ENCODE measurements at places on chromosomes 11 and 22.

GRCh38 chr11:123549926-123550917 is 104.2 kb downstream of the SCN3B start:
- no peak for DNase-seq

DNA sequence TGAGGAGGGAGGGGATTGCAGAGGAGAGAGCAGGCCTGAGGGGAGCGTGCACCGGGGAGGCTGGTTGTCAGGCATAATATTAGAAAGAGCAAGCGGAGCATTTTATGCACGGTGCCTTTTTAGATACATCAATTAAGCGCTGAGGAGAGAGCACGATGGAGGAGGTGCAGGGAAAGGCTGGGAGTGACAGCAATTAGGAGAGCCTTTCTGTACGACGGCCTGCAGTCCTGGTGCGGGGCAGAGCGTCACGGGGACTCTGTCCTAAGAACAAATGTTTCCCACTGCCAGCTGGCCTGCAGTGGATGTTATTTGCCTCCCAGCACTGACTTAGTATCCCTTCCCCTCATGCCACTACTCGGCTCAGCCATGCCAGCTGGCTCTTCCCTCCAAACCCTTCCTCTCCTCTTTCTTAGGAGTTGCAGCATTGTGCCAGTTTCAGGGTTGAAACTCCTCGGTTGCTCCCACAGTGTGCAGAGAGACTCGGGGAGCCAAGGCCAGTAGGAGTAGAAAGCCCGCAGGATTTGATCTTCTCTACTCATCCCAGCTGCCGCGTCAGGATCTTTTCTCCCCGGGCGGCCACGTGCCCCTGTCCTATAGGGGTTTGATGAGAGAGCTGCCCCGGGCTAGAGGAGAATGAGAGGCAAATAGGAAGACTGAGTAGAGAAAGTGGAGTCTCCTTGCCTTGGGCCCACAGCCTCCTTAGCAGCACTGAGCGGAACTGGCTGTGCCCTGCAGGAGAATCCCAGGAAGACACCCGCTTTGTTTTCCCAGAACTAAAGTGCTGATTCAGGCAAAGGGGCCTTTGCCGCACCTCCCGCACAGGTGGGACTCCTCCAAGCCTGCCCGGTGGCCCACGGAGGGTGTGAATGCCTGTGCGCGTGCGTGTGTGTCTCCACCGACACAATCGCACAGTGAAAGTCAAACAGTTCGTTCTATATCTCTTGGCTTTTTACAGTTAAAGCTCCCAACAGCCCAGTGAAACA is 875.3 kb downstream of the NTM start:
- no peak for DNase-seq

DNA sequence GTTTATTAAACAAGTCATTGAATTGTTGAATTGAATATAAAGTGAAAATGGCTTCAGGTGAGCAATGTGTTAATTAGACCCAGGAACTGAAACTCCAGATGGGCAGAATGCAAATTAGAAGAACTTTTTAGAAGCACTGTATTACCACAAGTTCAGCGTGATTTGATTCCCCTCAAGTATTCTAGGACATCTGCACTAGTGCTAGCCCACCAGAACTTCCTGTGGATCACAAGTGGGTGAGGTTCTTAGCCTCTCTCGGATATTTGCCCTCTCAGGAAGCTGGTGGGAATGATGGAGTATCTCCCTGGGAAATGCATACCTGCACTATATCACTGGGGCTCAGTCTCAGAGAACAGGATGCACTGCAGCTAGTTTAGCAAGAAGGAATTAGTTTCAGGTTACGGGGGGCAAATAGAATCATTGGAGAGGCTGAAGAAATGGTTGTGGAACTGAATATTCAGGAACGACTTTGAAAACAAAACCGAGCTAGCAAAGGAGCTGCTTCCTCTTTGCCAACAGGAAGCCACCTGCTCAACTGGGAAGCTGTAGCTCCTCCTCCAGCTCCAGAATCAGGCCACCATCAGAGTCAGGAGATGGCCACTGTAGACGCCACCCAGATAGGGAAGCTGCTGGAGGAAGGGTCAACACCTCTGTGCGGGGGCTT is 74.3 kb downstream of the DHCR7 start:
- no peak for DNase-seq

DNA sequence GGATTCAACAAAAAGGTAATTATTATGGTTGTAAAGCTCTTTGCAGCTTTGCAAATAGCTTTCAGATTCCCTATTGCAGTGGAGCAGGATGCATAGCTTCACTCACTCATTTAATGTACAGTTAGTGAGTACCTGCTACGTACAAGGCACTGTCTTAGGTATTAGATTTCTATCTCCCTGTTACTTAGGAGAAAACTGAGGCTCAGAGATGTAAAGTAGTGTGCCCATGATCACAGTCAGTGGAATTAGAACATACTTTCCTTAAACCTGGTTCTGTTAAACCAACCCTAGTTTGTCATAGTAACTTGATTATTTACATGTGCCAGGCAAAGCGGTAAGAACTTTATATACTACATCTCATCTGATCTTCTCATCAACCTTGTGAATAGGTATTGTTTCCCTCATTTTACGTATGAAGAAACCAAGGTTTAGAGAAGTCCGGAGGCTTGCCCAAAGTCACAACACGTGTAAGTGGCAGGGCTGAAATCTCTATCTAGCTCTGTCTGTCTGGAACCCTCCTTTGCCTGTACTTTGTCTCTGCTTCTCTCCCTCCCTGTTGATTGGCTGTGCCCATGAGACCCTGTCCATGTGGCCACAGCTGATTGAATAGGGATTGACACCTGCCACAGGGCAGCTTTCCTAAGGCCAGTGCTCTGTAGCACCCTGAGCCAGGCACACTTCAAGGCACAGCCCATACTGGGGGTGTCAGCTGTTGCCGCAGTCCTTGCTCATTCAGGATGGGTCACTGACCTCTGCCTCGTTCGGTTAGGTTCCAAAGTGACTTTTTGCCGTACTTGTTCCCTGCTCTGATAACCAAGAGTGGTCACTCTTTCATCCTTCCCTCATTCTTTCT is 63.8 kb upstream of the PRSS23 start:
- no peak for DNase-seq

DNA sequence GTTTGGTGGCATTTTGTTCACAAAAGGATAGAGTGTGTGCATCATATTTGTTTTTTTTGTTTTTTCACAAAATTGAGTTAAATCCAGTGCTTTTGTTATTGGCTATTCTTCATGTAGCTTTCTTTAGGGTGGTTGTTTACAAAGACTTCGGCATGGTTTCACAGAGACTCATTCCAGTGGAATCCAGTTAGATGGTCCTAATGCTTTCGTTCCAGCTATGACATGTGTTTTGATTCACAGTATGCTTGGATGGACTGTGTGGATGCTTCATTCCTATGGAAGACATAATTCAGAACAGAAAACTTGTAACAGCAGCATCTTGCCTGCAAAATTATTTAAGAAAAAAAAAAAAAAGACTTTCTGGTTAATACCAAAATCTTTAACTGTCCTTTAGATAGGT is 97.9 kb downstream of the PDHX start:
- peak; percentile 25 for DNase-seq

DNA sequence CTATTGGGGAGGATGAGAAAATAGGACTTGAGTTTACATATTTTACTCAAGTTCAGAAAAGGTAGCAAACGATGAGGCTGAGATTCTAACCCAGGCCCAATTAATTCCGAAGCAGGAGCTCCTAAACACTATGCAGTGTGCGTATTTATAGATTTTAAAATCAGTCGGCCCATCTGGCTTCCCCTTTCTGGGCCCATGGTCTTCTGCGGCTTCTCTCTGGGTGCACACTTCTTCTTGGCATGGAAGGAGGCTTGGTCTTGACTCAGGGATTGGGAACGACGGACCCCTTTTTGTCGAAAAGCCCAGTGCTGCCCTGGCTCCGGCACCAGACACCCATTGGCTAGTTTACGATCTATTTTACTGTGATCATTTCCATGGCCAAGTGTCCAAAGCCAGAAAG is 1433.8 kb downstream of the BRD1 start:
- no peak for DNase-seq

DNA sequence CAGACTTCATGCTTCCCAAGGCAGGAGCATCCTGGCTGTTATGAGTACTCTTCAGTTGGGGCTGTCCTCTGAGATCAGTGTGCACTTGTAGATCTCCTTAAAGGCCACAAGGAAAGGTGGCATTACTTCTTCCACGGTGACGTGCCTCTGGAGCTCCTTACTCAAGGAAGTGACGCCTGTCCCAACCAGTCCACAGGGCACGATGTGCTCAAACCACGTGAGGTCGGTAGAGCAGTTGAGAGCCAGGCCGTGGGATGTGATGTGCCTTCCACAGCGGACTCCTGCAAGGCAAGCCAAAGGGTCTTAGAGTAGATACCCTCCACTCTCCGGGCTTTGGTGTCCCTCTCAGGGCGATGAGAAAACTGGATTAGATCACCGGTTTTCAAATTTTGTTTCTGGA is 1.4 kb downstream of the LIPT2 start:
- no peak for DNase-seq

- no peak for DNase-seq
Measured at GRCh38 chr11:118604566-118604965, 2.8 kb upstream of the PHLDB1 start.

DNA sequence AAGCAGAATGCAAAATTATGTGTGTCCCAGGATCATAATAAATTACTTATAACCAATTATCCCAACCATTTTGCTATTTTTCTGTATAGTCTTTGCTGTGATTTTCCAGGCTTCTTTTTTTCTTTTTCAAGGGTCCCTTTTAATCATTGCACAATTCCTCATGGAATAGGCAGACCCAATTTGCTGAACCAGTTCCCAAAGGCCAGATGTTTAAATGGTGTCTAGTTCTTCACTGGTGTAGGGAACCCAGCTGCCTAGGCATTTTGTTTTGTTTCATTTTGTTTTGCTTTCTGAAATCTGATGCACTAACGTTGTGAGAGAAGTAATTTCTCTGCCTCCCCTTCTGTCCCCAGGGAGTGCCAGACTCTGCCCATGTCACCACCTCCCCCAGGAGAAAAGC is 60.4 kb downstream of the CHST1 start:
- DNase-seq = no peak

DNA sequence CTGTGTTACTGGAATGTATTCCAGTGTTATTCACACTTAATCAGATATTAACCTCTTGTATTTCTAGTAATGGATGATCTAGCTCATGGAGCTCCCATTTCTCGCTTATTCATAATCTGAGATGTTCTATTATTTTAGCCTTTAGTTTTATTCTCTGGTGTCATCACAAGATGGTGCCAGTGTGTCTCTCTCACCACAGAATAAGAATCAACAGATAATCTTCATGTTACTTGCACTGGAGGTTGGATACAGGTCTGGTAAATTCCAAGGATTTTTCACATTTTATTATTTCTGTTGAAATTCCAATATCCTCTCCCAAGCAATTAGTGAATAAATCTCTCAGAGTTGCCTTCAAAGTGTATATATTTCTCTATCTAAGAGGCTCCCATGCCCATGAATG is 74.6 kb downstream of the CASP12 start:
- DNase-seq = peak; percentile 12

- DNase-seq = no peak
Measured at GRCh38 chr11:33893711-33894397, 2.0 kb upstream of the LMO2 start.

DNA sequence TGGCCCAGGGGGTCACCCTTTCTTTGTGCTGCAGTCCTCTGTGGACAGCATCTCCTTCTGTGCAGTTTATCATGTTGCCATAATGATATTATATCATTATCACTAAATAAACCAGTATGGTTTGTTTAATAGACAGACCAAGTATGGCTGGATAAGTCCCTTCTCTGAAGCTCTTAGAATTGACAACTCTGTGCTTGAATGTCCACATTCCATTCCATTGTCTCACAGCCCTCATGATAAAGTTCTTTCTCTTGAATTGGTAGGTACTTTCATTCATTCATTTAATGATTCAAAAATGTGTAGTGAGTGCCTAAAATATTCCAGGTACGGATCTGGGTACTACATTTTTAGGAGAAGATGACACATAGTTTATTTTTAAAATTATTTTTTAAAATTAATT is 7.8 kb downstream of the RPS6KA4 start:
- no peak for DNase-seq

- DNase-seq = no peak
Measured at GRCh38 chr22:29623553-29624169, 20.2 kb downstream of the NF2 start.

All from NCI-H446 (cell line).